ENCODE measurements at places on chromosomes 3 and 15.

GRCh38 chr3:100682854-100683760, 26.2 kb upstream of the TFG start:
- DNase-seq = no peak

DNA sequence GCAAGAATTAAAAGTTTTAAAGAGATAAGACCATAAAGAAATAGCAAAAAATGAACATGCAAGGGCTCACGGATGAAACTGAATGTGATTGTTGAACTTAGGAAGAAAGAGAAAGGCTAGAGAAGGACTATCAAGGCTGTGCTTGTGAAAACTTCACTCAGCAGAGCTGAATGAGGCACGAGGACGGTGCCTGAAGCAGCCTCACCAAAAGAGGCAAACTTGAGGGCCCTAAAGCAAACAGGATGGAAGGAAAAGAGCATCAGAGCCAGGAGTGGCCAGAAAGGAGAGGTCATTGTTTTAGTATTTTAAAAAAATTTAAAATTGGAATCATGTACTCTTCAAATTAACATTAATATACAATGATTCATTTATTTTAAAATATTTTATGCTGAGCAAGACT, 191.2 kb upstream of the SOX14 start:
- no peak for DNase-seq

DNA sequence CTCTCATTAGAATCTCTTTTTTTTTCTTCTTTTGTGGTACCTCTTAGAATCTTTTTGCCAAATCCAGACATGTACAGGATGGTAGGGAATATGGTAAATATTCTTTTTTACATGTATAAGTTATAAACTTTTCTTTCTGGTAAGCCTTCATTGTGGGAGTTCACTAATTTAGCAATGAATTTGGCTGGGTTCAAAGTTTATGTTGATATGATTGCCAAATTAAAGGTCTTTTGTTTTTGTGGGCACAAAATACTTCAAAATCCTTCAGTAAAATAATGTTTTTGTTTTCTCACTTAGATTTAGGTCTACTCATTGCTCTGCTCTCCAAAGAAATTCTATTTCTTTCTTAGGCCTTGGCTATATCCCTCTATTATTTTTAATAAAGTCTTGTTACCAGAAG, 1405.9 kb upstream of the ALCAM start:
- DNase-seq = no peak

- DNase-seq = no peak
These were observed 150.5 kb downstream of the RSRC1 start for GRCh38 chr3:158260392-158260791.

GRCh38 chr3:148790851-148791735, 36.5 kb upstream of the CPB1 start:
- DNase-seq = no peak

GRCh38 chr15:37028625-37029296, 71.6 kb downstream of the MEIS2 start:
- no peak for DNase-seq

DNA sequence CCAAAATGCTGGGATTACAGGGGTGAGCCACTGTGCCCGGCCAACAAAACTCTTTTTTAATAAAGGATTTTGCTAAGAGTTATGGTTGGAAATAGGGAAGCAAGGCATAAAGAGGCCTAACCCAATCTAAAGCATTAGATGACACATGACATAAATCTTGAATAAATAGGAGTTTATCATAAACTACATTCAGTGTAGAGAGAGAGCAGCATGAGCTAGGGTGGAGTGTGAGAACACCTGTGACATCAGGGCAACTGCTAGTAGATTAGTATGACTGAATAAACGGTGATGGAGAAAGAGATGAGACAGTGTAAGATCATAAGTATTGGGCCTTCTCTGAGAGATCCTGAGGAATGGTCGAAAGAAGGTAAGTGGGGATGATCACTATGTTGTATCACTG, 63.7 kb downstream of the DPPA2 start:
- no peak for DNase-seq

- no peak for DNase-seq
These were observed 7.8 kb downstream of the ADAMTS17 start for GRCh38 chr15:100334015-100334414.

DNA sequence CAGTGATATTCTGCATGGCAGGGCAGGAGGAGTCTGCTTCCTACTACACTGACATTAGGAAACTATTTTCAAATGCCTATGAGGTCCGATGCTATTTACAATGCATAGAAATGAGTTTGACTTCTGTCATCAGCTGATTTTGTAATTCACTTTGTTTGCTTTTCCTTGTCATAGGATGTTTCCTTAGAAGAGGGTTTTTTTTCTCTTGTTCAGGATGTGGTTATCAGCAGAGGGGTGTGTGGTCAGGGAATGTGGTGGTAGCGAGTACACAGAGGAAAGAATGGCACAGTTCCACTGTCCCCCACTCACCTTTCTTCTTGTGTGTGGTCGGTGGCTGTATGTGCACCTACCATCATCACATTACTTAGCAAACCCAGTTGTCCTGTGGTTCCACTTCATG, 231.5 kb downstream of the LRTM1 start:
- no peak for DNase-seq

DNA sequence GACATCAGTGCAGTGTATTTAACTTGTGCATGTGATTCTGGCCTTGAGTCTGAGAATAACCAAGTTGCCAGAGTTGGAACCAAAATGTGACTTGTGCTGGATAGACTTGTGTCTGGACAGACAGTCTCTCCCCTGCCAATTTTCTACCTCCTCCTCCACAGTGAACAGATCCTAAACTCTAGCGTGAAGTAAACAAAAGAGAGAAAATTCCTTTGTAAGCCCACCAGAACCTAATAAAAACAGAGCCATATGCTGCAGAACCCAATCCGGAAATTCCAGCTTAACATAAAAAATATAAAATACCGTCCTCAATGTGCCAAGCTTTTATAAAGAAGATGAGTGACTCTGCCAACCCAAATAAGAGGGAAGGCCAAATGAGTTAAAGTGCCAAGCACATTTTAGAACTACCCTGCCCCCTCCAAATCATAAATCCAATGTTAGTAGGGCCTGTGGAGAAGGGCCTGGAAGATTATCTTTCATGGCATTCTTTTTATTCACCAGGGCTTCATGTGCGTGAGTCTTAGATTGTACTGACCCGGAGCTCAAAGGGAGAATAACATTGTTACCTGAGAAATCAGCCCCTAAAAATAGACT, 344.6 kb upstream of the PROK2 start:
- no peak for DNase-seq

DNA sequence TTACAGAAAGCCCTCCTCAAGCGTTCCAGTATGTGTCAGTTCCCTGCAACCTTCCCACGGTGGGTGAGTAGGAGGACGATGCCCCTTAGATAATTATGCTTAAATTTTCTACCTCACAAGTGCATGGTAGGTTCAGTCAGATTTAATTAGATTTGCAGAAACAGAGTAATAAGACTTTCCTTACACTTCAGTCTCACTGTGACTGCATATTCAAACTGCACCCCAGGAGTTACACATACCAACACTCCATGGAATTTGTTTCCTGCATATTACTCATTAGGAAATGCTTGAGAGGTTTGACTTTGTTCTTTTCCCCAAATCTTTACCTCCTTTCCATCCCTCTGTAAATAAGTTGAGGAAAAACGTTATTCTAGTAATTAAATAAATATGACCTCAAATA, 108.8 kb downstream of the ARRDC4 start:
- no peak for DNase-seq

DNA sequence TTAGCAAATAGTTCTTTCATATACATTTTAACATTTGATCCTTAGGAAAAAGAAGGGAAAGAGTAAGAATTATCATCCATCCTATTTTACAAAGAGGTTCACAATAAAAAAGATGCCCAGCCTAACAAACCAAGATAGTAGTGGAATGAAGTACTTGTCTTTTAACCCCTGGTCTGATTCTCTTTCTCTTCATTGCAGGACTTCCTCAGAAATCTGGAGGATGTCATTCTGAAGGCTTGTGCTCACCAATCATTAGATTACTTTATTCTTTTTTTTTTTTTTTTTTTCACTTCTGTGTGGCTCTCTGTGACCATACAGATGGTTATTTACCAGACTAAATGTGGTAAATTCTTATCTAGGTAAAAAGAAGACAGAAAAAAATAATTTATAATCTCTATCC, 7.0 kb downstream of the HDGFL3 start:
- no peak for DNase-seq

- no peak for DNase-seq
These were observed 117.3 kb upstream of the ALDH1A3 start for GRCh38 chr15:100762289-100762688.

DNA sequence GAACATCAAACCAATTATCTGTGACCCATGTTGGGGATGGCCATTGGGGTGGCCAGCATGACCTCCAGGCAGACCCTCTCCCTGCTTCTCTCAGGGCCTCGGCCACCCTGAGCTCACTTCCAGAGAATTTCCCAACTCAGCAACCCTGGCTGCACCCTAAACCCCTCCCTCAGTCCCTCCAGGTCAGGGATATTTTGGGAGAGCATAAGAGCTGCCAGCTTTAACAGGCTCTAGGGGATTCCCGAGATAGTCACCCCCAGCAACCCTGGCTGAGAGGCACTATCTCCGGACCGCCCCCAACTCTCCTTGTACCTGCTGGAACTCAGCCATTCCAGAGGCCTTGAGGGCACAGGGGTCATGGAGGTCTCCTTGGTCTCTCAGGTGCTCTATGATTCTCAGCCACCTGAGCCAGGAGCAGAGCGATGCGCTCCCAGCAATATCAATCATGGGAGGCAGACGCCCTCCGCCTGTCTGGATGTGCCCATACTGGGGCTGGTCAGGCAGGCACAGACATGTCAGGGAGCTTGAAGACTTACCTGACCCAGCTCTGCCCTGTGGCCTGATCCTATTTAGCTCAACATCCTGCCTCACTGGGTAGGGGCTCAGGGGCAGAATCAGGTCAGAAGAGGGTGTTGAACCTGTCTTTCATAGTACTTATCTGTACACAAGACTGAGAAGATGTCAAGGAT, 34.9 kb upstream of the CILP start:
- DNase-seq = no peak

- DNase-seq = no peak
These were observed 8.0 kb downstream of the ALDH1A2 start for GRCh38 chr15:58057559-58057958.

DNA sequence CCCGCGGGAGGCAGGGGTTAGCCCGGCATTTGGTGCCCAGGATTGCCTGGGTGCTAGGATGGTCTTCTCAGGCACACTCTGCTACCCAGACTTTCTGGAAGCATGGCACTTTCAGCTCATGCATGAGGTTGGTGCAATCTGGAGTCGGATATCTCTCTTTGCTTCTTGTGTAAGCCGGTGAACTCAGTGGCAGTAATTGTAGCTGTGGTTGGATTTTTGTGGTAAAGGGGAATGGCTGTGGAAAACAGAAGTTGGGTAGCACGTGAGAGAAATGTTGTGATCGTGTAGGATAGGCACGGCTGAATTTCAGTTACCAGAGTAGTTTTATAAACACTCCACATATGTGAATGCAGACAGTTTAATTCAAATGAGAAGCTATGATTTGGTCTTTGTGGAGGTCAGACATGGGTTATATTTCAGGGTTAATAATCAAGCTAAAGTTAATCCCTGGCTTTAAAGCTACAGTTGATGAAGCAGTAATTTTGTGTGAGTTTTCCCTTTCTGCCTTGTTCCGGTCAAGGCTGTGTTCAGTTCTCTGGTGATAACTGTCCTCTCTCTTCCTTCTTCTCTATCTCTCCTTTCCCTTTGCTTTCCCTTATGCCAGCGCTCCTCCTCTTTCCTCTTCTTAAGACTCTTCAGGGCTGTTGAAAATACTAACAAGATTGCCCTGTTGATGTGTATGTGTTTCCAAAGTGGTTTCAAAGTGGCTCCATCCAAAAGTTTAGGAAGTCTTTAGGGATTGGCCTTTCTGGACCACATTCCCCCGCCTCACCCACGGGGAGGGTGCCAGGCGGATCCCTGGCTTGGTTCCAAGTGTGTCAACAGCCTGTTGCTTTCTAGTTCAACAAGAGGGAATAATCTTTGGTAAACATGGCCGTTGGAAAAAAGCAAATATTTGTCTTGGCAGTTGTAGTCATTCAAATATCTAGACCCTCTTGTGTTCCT, 404.6 kb upstream of the C2CD4B start:
- DNase-seq = no peak

Measured in stimulated activated CD8-positive, alpha-beta memory T cell treated with anti-CD3 and anti-CD28 coated beads, Interleukin-15, amount 100 ng/mL, for 4 hours (primary cell).